ENCODE measurements at places on chromosomes 5 and 9.
A peak's percentile ranks its signal among the peaks of the same experiment; 100 is the strongest.

DNA sequence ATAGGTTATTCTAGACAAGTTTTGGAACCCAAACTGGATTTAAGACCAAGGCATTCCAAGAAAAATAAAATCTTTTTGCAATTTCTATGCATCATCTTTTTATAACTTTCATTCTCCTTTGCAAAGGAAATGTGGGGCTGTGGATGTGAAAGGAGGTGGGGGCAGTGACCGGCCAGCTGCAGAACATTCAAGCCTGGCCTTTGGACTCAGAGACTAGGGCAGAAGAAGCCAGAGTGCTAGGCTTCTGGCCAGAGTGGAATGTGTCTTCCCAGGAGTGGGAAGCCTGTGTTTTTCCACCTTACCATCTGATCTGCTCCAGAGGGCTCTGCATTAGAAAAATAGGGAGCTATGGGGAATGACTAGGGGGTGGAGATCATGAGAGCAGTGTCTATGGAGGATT lies 148.5 kb downstream of the C9orf152 start:
- no peak for DNase-seq

GRCh38 chr5:83377131-83377865 lies 94.2 kb upstream of the VCAN start:
- DNase-seq, result no peak

DNA sequence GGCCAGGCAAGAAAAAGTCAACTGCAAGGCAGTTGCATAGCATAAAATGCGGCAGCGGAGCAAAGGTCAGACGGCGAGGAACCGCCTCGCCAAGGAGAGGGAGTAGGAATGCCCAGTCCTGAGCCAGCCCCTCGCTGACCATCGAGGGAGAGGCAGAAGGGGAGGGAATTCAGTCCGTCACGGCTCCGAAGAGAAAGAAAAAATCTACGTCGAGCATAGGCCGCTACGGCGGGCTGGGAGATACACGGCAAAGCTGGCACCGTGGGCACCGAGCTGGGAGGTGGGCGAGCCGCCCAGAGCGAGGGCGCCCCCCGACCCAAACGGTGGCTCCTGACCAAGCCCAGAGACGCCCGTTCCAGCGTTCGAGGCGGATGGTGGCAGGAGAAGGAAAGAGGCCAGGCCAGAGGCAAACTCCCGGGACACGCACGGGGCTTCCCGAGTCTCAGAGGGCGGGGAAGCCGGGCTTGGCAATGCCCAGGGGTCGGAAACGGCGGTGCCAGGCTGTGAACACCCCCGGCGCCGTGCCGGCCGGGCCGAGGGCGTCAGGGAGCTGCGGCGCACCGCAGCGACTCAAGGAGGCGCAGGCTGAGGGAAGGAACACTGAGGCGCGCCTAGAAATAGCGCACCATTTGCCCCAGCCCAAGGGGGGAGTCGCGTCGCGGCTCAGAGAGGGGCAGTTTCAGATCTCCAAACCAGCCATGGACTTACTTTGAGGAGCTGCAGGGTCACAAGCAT lies 518 bp downstream of the SPRY4 start:
- DNase-seq, result no peak

- no peak for DNase-seq
Measured at GRCh38 chr9:104107799-104108198, 13.7 kb downstream of the SMC2 start.

- peak; percentile 76 for DNase-seq
Measured at GRCh38 chr9:128370752-128371629, at the start of gene URM1. TSS of gene URM1 (plus strand) at chr9:128371374. CDS start at chr9:128371381, 7 bp downstream.

DNA sequence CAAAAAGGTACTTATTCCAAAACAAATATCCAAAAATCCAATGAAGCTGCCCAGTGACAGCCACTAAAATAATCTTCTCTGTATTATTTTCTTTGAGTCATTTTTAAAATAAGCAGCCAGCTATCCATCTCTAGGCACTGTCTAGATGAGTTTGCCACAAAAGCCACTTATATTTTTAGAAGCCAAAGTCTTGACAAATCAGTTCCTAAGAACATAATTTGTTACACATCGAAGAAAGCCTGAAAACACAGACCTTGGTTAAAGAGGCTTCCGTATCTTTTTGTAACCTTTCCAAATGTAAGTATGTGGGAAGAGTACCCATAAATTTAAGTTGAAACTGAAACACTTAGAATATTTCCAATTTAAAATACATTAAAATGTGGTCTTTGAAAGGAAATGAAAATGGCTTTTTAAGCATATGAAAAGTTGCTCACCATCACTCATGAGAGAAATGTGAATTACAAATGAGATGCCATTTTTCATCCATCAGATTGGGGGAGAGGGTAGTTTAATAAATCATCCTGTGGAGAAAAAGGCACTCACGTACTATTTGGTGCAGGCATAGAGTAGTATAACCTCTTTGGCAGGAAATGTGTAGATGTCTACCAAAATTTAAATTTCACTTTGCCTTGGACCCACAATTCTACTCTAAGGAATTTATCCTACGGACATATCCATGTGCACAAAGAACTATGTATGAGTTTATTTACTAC lies 180.4 kb downstream of the MLLT3 start:
- no peak for DNase-seq

DNA sequence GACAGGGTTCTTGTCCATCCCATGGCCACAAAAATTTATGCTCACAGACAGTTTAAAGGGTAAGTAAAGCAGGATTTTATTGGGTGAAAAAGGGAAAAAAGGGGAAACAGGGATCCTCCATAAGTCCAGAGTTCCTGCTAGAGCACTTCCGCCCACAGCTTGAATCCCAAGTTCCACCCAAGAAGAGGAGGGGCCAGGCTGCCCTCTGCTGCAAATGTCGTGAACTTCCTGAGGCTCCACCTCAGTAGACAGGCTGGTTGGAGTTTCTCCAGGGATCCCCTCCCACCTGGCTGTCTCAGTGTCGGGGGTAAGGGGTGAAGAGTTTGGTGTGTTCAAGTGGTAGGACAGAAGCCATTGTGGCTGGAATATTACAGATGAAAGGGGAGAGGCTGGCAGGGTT lies 275.0 kb upstream of the SGCD start:
- DNase-seq, result peak; percentile 62
